ENCODE measurements at places on chromosomes 2 and 18.

- ATAC-seq = no peak
These were observed at the start of gene ASIC4 for GRCh38 chr2:219514196-219514761. ASIC4 (plus strand) TSS chr2:219514482; CDS start chr2:219514725, 243 bp downstream.

DNA sequence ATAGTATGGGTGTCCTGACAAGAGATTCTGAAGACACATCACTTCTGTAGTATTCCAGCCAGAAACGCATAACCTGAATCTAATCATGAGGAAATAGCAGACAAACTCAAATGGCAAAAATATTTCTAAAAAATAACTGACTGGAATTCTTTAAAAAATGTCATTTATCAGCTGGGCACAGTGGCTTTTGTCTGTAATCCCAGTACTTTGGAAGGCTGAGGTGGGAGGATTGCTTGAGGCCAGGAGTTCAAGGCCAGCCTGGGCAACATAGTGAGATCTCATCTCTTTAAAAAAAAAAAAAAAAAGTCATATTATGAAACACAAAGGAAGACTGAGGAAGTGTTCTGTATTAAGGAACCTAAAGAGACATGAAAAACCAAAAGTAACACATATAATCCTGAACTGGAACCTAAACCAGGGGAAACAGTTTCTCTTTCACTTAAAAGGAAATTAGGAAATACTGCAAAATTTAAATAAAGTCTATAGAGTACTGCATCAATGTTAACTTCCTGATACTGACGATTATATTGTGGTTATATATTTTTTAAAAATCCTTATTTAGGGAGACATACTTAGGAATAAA, 29.9 kb downstream of the SESTD1 start:
- no peak for ATAC-seq

DNA sequence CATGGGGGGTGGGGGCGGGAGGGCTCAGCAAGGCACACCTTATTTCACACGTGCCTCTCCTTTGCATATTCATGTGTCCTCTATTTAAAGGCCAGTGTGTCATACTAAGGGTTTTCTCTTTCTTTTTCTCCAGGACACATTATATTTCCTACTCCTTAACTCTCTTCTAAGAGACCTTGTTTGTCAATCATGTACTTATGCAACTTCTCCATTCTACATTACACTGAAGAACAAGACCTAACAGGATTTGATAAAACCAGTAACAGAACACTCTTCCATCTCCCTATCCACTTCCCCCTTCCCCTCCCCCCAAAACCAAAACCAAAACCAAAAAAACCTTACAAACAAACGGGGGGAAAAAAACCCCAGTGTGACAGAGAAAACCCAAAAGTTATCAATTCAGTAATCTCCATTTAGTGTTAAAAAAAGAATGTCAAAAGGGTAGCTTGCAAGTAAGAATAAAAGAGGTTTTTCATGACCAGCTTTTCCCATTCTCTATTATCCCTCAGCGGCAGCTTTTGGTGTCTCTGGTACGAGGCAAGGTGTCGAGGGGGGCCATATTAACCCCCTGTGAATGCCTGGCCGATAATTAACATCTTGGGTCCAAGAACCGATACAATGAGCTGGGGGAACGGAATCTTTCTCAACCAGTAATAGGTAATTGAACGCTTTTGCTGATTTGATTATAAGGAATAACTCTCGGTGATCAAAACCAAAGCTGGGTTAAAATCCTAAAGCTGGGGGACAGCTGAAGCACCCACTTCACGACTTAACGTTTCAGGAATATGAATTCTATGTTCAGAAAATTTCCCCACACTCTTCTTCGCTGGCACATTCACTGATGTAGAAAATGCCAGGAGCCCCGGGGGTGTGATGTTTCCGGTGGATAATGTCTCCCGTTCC, 191.0 kb upstream of the TCF4 start:
- ATAC-seq = no peak

DNA sequence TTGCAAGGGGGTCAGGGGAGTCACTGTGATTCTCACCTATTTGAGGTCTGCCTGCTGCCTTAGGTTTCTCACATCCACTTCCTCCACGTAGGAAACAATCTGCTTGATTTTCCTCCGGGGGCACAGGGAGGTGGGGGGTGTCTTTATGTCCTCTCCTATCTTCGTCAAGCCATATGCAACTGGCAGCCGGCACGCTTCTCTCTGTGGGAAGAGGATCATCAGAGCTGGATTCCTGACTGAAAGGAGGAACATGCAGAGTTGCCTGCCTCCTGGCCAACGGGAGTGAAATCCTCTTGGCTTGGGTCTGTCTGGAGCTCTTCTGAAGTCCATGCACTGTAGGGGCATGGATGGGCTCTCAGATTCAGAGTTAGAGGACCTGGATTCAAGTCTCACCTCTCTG, 43.1 kb upstream of the ACVR1 start:
- no peak for ATAC-seq

DNA sequence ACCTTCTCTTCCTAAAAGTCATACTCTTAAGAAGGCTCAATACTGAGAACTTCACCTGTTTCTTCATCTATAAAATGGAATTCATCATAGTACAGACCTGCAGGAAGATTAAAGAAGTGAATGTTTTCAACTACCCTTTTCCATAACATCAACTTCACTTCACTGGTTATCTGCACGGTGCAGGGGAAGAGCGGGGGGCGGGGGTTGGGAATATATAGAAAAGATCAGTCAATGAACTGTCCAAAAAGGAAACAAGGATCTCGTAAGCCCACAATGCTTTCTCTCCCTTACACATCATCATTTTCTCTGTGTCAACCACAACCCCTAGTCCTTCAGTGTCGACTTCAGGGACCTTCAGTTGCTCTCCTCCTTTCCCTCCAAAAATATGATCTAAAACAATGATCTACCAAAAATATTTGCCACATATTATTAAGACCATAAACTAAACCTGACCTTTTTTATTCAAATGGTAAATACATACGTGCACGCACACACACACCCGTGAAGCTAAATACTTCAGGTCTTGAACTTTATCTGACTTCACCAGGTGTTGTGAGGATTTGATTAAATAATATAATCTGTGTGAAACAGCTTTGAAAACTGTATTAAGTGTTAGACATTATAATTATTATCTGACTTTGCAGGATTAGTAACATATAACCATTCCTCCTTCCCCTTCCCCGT, 4.9 kb downstream of the MBOAT2 start:
- ATAC-seq = no peak
